GM19239 (cell line): ENCODE measurements at places on chromosomes 11 and 22.

DNA sequence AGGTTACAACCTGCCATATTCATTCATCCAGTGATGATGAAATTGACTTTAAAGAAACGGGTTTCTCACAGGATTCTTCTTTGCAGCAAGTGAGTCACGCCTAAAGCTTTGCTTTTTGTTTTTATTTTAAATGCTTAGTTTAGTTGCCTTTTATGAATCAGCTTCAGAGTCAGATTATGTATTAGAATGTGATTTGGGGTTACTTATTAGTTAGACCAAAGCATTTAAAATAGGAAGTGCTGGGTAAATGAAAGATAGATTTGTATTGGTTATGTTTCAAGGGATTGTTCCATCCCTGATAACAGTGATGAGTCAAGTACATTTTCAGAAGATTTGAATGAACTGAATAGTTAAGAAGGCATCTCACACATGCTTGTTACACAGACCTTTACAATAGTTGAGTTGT is 101.3 kb upstream of the GAL start:
- DNase-seq: no peak

DNA sequence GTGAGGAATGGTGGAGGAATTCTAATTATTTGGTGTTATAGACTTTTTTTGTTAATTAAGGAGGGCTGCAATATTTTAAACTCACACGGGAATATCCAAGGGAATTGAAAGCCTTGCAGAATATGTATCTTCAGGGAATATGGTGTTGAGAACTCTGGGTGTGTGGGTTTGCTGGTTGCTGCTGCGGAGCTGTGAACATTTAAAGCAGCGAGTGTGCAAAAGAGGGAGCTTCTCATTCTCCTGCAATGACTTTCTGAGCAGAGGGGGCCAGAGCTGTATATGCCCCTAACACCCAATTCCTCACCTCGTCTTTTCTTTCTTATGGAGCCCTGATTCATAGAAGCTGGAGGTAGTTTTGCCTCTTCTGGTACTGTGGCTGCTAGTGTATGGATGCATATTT is 217.7 kb downstream of the HIPK3 start:
- DNase-seq: no peak

DNA sequence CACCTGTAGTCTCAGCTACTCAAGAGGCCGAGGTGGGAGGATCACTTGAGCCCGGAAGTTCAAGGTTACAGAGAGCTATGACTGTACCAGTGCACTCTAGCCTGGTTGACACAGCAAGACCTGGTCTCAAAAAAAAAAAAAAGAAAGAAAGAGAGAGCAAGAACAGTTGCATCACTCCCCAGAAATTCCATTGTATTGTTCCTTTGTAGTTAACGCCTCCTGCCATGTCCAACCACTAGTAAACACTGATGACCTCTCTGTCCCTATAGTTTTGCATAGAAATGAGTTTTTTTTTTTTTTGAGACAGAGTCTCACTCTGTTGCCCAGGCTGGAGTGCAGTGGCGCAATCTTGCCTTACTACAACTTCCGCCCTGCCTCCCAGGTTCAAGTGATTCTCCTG is 10.8 kb downstream of the PATL1 start:
- no peak for DNase-seq

DNA sequence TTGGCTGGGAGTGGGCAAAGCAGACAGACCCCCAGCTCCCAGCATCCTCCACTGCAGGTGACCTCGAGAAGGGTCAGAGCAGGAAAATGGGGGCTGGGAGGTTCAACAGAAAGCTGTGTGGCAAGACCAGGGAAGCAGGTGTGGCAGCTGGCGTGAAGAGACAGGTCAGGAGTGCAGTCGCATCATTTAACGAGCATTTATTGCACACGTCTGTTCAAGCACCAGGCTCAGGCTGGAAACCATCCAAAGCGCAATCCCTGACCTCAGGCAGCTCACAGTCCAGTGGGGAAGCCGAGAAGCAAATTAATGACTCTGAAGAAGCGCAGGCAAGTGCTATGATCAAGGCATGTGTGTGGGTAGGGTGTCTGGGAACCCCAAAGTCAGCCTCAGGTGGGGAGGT is 7.4 kb downstream of the SLC25A45 start:
- DNase-seq: no peak

- DNase-seq: no peak
Measured at GRCh38 chr11:108616549-108616948, 23.0 kb upstream of the EXPH5 start.

GRCh38 chr11:6251120-6251733 is 8.4 kb upstream of the CCKBR start:
- peak; percentile 46 for DNase-seq

- DNase-seq: no peak
Measured at GRCh38 chr11:125994509-125994908, 48.7 kb downstream of the VSIG10L2 start.
